Testis (tissue), 5 donors: ENCODE measurements at places on chromosomes 12 and 14. TPM values are rescaled to one million over a fixed set of nuclear protein-coding genes. Genes with fewer than 3 reads are reported as not detected.

GRCh38 chr14:100476012-100476822 is 111.0 kb downstream of the BEGAIN start:
- no peak overlapping the region for H3K27ac ChIP-seq
- DNase-seq = no peak
- H3K4me1 ChIP-seq = no peaks in the 10 kb centered on the region
- no peaks in the 10 kb centered on the region for H3K27me3 ChIP-seq

DNA sequence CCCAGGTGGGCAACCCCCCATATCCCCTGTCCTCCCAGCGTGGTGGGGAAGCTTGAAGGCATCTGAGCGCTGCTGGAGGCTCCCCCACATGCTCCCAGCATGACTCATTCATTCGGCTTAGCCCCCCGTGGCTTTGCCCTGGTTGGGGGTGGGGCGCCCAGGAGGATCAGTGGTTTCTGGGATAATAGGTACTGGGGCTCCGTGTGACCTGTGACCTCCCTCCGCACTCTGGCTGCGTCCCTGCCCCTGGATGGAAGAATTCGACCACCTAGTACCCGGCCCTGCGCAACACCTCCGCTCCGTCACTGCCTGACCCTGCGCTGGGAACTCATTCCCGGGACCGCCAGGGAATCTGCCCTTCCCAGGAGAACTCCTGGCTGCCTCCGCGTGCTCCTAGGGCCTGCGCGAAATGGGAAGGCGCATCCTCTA is 120.1 kb downstream of the AACS start:
- peak; percentile 17 for DNase-seq
- H3K4me3 ChIP-seq = peak overlapping the region; percentile 43
- H3K4me1 ChIP-seq = peaks cover 9% of the 10 kb centered on the region
- H3K36me3 ChIP-seq = no peaks in the 10 kb centered on the region
- no peak overlapping the region for H3K27ac ChIP-seq

- no peaks in the 10 kb centered on the region for H3K36me3 ChIP-seq
- H3K4me1 ChIP-seq = peaks cover 6% of the 10 kb centered on the region
- no peak overlapping the region for H3K4me3 ChIP-seq
- no peak for DNase-seq
- H3K27ac ChIP-seq = no peak overlapping the region
- no peaks in the 10 kb centered on the region for H3K27me3 ChIP-seq
Measured at GRCh38 chr12:1306817-1307216, 287.6 kb downstream of the FBXL14 start.

DNA sequence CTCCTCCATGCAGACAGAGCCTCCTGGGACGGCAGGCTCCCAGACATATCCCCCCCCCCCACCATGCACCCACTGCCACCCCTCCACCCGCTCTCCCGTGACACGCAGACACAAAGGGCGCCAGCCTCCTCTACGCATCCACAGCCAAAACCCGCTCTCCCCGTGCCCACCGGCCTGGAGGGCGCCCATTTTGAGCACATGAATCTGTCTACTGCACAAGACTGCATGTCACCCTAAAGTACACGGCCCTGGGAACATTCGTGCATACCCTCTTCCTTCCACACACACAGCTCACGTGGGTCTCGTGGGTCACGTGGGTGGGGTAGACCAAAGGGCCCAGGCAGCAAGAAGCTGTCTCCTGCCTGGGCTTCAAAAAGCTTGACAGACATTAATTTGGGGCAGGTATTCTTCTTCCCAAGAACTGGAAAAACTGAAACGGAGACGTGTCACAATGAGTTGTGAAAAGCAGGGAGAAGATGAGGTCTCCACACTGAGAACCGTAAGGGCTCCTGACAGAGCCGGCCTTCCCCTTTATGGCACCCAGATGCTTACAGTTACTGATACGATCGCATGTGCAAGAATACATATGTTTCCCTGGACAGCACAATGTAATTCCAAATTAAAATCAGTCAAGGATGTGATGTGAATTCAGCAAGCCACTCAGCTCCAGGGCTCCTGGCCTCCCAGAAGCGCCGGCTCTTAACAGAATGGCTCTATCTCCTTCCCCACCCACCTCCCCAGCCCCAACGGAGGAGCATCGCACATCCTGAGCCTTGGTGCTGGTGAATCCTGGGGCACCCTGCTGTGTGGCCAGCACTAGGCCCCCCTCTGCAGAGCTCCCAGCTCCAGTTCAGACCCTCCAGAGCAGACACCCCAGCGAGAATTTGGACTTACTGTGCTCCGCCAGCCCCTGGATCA is 1.9 kb downstream of the TGFB3 start:
- H3K4me1 ChIP-seq = peaks cover 19% of the 10 kb centered on the region
- H3K36me3 ChIP-seq = no peaks in the 10 kb centered on the region
- H3K4me3 ChIP-seq = peak overlapping the region; percentile 65
- H3K27me3 ChIP-seq = no peaks in the 10 kb centered on the region

Gene NR1H4
- polyA plus RNA-seq = 0.66 TPM

Gene PAX9
- 0.13 TPM for polyA plus RNA-seq

Gene ARHGAP9
- 111 TPM for polyA plus RNA-seq

Gene CDKN1B
- 59.2 TPM for polyA plus RNA-seq

DNA sequence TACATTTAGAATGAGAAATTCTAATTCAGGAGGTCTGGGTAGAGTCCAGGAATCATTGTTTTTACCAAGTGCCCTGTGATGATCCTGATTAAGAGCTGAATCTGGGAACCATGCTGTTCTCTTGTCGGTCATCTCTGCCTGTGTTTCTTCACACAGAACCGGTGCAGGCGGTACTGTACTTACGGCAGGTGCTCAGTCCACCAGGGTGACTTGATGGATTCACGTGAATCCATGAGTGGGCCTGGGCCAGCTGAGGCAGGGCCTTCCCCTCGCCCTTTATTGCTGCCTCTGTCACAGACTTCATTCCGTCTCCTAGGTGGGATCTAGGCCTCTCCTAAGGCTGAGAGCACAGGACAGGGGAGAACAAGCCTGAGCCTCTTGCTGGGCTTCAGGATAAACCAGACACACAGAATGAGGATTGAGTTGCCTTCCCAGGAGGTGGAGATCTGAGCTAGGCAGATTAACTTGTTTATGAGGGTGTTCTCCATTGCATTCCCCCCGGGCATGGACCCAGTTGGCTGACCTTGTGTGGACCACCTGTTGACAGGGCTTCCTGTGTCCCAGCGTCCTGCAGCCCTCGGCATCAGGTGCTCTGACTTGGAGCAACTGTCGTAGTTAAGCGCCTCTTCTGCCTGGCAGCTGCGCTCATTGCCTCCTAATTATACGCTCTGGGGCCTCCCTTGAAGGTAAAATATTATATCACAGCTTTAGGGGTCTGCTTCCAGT is 42.1 kb downstream of the B4GALNT3 start:
- H3K27me3 ChIP-seq = no peaks in the 10 kb centered on the region
- no peak overlapping the region for H3K27ac ChIP-seq
- no peak for DNase-seq
- H3K4me3 ChIP-seq = no peak overlapping the region

- H3K27me3 ChIP-seq = no peaks in the 10 kb centered on the region
- H3K4me3 ChIP-seq = peak overlapping the region; percentile 46
- no peaks in the 10 kb centered on the region for H3K36me3 ChIP-seq
- DNase-seq = peak; percentile 45
- no peaks in the 10 kb centered on the region for H3K4me1 ChIP-seq
- H3K27ac ChIP-seq = peak overlapping the region; percentile 61
Measured at GRCh38 chr12:132444957-132445883, 44.7 kb upstream of the FBRSL1 start.

- DNase-seq = no peak
- H3K27me3 ChIP-seq = no peaks in the 10 kb centered on the region
- no peaks in the 10 kb centered on the region for H3K36me3 ChIP-seq
Measured at GRCh38 chr12:108066583-108067577, 62.2 kb upstream of the WSCD2 start.

- no peak overlapping the region for H3K4me3 ChIP-seq
Measured at GRCh38 chr12:13023811-13024530, 20.2 kb upstream of the FAM234B start.

Gene TTC6
- polyA plus RNA-seq = 12.4 TPM

Gene MYH6
- polyA plus RNA-seq = 0.44 TPM

- H3K36me3 ChIP-seq = no peaks in the 10 kb centered on the region
- no peak overlapping the region for H3K4me3 ChIP-seq
- DNase-seq = no peak
- H3K27ac ChIP-seq = no peak overlapping the region
- H3K27me3 ChIP-seq = no peaks in the 10 kb centered on the region
Measured at GRCh38 chr12:15808652-15809051, 19.5 kb upstream of the EPS8 start.

Gene GLIPR1L1
- 95.5 TPM for polyA plus RNA-seq

DNA sequence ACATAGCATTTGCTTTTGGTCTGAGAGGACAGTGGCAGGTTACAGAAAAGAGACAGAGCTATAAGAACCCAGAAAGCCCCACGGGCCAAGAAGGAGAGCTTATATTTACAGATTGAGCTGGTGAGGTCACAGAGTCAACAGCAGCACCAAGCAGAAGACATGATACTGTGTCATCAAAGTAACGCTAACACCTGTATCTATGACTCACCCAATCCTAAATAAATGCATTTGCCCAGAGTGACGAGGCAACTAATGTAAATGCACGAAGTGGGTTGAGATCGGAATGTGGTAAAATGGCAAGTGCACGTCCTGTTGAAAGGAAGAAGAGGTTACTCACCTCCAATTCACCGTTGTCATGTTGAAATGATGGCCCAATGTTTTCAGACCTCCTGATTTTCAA is 6.7 kb upstream of the CD163L1 start:
- no peaks in the 10 kb centered on the region for H3K27me3 ChIP-seq
- H3K4me3 ChIP-seq = no peak overlapping the region
- DNase-seq = no peak
- H3K36me3 ChIP-seq = no peaks in the 10 kb centered on the region

Gene CLEC2D
- polyA plus RNA-seq = 25.5 TPM
